RPMI8226 (cell line): ENCODE measurements at places on chromosomes 12 and 14.
A peak's percentile ranks its signal among the peaks of the same experiment; 100 is the strongest.

- DNase-seq: no peak
Measured at GRCh38 chr14:52061390-52061789, 7.5 kb downstream of the NID2 start.

- DNase-seq: no peak
Measured at GRCh38 chr12:121523741-121524140, 57.1 kb downstream of the KDM2B start.

GRCh38 chr14:50083467-50084337, 32.7 kb downstream of the VCPKMT start:
- DNase-seq: no peak

- DNase-seq: no peak
Measured at GRCh38 chr12:92175961-92176360, 30.3 kb upstream of the BTG1 start.

DNA sequence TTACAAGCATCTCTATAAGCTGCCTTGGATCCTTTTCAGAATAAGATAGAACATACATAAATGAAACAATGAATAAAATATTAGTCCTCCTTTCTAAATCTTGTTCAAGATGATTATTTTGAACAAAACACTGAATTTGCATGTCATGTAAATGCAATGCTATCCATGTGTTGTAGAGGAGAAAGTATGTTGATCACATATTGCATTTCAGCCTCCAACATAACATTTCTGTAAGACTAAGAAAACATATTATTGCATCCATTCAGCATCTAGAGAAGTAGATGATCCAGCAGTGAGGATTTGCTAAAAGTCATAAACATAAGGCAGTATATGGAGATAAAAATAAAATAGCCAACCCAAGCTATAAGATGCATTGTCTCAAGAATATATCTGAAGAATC, 172.6 kb downstream of the CPNE8 start:
- DNase-seq: no peak

DNA sequence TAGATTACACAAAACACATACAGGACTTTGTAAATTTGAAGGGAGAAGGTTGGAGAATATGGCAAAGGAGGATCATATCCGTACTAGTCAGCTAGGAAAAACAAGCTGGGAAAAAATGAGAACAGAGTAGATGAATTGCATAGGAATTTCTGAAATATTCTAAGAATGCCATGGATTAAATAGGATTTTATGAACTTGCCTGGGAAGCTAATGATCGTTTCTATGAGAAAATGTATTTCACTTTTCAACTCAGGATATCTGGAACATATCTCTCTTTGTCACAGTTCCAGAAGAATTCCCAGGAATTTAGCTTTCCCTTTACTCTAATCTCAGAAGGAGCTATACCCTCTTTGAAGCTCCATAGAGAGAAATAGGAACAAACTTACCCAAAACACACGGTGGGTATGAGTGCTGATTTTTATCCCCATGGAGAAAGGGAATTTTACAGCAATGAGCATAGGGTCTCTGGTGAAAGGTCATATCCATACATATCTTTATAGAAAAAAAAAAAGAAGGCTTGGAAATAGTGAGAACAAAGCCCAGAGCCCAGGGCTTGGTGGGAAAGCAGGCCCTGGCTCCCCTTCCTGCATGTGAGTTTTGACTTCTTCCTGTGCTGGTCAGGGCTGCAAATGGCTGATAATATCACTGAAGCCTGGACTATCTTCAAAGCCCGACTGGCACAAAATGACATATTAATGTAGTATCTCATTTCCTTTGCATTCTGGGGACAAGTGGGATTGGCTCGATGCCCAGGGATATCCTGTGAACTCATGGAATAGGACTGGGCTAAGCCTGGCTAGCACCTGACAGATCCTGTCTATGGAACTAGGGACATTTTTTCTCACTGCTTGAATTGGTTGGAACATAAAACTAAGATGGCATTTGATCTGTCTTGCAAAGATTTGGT, 136.3 kb downstream of the AEBP2 start:
- DNase-seq: no peak

DNA sequence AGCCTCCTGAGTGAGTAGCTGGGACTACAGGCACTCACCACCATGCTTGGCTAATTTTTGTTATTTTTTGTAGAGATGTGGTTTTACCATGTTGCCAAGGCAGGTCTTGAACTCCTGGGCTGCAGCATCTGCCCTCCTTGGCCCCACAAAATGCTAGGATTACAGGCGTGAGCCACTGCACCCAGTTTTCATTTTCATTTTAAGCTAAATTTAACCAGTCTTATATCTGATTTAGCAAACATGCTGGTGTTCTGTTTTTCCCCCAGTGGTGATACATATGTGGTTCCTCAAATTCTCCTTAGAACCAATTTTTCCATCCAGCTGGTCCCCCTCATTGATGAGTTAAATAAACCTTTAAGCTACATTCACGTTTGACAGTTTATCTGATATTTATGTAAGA, 43.8 kb upstream of the BICD1 start:
- DNase-seq: no peak

GRCh38 chr12:6038160-6038559, 86.3 kb downstream of the VWF start:
- peak; percentile 85 for DNase-seq

DNA sequence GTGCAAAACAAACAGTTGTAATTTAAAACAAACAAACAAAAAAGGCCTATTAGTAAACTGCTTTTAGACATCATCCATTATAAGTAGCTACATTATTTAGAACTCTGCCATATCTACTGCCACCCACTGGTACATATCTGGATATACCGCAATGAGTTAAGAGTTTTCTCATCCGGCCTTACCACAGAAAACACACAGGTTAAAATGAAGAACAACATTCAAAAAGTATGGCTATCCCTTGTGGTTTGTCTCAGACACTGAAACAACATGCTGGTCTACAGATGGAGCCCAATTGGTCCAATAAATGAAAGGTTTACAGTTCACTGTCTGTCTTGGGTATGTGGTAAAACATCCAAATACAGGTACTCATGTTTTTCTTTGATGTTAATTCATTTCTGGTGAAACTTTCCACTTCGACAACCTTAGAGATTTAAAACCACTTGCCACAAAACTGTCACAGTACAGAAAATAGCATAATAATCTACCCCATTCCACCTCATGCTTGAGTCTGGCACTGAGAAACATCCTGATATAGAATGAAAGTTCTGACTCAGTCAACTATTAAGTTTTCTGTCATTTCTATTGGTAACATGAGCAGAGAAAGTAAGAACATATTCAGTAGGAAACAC, 354.3 kb downstream of the CEP128 start:
- DNase-seq: peak; percentile 5

DNA sequence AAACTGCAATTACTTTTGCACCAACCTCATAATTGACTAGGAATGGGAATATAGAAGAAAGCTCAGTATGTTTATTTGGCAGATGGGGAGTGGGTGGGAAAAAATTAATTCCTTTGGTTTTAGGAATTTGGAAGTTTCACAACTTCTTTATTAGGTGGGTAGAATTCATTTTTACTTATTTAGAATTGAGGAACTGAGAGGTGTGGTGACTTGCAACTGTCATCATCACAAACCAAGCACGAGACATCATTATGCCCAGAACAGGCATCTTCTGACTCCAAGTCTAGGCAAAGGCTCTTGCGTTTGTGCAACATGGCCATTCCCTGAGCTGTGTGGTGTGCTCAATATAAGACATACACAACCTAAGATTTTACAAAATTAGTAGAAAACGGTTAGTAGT, 380.0 kb downstream of the ATP23 start:
- peak; percentile 15 for DNase-seq

DNA sequence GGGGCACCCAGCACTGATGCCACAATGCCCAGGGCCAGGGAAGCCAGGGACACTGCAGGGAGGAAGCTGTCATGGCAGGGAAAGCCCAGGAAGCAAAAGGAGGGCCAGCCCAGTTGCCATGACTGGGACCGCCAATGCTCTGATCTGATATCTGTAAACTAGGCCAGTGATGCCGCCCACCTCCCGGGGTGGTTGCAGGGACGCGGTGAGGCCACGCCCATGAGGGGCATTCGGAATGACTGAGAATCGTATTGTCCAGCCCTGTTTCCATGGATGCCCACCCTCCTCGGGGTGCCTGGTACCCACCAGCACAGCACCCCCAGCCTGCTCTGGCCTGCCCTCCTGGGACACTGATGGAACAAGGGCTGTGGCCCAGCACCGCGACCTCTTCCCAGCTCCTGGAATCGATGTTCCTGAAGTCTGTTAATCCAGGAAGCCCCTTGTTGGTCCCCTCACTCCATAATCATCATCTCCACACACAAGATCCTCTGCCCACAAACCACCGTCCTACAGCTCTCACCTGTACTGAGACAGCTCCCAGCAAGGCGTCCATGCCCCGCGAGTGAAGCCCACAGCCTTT, 48.7 kb downstream of the CHGA start:
- no peak for DNase-seq

- no peak for DNase-seq
Measured at GRCh38 chr12:90020014-90020413, 311.4 kb upstream of the ATP2B1 start.

GRCh38 chr14:63212209-63212608, 8.0 kb downstream of the RHOJ start:
- no peak for DNase-seq

DNA sequence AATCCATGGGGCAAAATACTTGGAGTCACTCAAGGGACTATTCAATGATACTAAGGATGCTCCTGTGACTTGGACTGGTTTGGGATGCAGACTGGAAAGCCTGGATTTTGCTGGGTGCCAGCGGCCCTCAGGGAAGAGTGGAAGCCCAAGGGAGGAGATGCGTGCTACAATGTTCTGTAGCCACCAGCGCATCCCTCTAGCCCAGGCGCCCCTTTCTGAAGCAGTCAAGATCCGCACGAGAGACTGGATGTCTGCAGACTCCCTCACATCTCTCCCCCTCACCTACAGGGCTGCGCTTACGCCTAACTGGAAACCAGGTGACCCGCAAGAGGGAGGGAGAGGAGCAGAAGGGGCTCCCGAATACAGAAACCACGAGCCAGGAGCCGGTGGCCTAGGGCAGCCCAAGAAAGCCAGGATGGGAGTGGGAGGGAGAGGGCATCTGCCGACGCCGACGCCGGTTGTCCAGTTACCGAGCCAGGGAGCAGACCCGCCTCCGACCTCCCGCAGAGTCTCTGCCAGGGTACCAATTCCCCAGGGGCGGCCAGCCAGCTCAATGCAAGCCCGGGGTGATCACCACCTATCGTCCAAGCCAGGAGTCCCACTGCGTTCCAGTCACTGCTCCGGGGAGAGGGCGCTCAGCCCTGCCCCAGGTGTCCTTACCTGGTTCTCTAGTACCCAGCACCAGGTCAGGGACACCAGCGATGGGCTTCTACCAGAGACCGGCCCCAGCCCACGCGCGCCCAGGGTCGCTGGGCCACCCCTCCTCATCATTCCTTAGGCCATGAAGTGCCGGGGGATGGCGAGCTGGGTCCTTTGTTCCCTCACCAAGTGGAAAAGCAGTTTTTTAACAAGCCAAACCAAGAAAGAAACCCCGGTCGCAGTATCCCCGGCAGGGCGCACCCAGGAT, 1.2 kb downstream of the NTN4 start:
- no peak for DNase-seq

DNA sequence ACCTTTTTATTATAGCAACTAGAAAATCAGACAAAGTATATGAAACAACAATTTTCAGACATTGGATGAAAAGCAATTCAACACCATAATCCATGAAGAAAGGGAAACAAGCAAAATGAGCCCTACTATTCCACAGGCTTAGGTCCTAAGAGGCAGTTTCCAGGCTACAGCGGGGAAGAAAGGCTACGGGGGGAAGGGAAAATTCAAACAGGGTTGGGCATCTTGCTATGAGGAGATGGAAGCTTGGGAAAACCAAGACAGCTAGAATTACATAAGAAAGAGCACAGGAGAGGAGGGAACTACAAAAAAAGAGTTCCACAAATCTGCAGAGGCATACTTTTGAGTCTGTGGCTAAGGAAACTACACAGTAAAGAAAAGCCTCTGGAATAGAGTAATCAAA, 356.0 kb upstream of the CLEC14A start:
- no peak for DNase-seq

DNA sequence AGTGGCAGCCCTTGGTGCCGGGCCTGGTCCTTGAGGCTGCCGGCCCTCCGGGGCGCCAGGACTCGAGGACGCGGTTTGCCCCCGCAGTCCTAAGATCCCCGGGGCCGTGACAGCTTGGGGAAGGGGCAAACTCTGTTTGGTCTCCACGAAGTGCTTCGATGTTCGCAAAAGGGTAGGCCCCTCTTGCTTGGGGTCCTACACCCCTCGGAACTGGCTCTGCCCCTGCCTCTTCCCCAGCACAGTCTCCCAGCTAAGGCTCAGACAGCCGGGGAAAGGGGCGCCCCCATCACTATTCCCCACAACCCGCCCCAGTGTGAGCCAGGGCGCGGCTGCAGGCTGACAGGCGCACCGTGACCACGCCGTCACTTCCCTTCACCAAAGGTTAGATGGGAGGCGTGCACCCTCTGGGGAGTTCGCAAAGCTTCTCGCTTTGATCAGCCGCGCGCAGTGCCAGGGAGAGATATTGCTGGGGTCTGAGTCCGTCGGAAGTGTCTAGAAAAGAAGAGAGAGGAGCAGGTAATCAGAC, 7.2 kb upstream of the OTX2 start:
- no peak for DNase-seq

DNA sequence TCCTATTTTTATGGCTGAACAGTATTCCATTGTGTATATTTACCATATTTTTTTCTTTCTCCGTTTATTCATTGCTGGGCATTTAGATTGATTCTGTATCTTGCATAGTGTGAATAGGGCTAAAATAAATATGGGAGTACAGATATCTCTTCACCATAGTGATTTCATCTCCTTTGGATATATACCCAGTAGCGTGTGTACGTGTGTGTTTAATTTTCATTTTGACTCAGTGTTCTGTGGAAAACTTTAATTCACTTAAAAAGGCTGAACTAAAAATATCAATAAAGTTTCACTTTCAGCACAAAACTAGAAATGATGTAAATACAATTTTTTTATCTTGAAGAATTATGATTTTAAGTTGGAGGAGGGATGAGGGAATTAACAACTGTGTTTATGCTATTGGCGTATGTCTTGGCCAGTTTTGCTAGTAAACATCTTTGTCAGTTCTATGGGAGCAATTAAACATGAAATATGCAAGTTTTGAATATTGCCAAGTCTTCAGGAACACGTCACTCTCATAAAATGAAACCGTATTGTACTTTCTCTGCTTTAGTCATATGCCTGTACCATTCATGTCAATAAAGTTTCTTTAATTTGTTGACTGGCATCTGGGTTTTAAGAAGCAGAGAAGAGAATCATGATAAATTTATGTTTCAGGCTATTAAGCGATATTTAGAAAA, 99.8 kb downstream of the PTGER2 start:
- no peak for DNase-seq

GRCh38 chr12:107417004-107417403, 268.6 kb upstream of the PWP1 start:
- DNase-seq: no peak

DNA sequence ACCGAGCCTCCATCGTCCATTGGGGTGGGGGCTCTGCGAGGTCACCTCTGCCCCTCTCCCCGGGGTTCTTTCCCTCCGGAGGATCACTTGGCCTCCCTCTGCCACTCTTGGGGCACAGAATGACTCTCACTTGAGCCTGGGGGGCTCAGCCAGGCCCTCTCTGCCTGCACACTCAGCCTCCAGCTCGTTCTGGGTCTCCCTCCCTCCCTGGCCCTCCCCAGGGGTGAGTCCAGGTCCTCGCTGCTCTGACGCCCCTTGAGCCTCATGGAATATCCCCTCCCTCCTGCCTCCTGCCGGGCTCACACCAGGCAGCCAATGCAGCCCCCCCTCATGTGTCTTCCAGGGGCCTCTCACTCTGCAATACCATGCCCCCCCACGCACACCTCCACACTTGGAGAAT, 17.7 kb upstream of the SFSWAP start:
- no peak for DNase-seq

GRCh38 chr14:78697341-78697740, 527.2 kb downstream of the NRXN3 start:
- DNase-seq: no peak

GRCh38 chr12:4177262-4177661, 96.3 kb upstream of the CCND2 start:
- no peak for DNase-seq
